A549 (cell line): ENCODE measurements at places on chromosomes 1 and 21.
A peak's percentile ranks its signal among the peaks of the same experiment; 100 is the strongest.

DNA sequence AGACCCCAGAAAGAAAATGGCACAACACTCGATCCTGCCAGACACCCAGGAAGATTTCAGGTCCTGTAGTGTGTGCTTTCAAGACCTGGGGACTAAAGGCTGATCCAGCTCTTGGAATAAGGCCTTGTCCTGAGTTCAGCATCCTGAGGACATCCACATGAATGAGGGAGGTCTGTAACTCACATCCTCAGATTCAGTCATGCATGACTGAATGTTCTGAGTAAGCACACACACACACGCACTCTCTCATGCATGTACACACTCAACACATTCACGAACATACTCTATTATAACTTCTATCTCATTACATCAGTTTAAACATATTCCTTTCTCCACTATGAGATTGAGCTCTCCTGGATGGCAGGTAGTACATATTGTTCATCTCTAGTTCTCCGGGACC is 273.4 kb upstream of the BEND5 start:
- DNase-seq = no peak

- DNase-seq = peak; percentile 26
Observed at GRCh38 chr1:93021539-93022134, 57.4 kb upstream of the MTF2 start.

DNA sequence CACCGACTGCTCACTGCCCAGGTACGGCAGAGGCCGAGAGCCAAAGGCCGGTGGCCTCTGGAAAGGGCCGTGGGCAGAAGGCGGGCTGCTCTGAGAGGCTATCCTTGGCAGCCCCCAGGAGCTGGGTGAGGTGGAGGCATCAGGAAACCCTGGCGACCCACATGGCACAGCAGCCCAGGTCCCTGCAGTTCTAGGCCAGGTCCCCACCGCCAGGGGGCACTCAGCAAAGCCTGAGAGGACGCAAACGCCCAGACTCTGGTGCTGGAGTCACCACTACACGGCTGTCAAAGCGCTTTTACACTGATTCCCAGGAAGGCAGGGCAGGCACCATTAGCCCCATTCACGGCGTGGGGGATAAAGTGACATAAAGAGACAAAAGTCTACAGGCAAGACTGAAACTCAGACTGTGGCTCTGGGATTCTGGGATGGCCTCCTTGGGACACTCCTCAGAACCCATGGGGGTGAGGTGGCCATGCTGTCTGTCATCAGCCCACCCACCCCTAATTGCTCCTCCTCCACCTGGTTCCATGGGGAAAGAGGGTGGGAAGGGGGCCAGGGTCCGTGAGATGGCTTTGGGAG is 4.9 kb downstream of the PLEKHG5 start:
- peak; percentile 78 for DNase-seq

DNA sequence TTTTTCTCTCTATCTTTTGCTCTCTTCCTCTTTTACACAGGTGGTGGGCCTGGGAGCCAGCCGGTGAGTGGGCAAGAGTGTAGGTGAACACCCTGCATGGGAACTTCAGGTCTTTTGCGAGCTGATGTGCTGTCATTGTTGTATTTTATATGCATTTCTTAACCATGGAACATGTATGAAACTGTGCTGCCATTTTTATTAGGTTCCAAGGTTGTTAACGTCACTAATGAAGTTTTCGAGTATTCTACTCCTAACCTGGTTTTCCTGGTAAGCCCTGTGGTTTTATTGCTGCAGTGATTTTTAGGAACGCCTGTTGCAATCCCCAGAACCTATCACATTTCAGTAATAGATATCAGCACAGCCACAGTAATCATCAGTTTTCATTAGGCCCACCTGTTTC is 14.8 kb upstream of the NID1 start:
- no peak for DNase-seq

DNA sequence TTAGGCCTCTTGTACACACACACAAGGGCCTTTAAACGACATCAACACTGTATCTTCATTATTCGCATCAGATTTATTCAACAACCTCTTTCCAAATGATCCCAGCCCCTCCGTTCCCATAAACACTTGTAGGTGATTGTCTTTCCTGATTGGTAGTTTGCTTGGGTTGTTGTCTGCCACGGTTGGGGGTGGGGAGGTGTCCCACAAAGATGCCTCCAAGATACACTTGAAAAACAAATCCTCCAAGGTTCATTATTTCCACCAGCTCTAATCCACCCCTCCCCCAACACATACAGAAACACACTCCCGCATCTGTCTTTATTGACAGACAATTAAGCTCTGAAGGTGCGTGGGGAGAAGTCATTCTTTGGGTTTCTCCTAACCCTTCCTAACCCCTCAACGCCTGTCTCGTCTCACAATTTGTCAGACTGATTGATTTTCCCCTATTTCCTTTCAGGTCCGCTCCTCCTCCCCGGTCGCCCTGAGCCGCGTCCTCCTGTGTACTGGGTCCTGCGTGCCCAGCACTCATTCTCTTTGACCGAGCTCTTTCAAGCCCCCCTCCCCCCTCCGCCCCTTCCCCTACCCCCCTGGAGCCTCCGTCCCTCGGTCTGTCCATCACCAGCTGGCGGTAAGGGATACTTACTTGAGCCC is 1.4 kb downstream of the WDR26 start:
- no peak for DNase-seq

- no peak for DNase-seq
Observed at GRCh38 chr1:216366979-216367378, 56.3 kb downstream of the USH2A start.

DNA sequence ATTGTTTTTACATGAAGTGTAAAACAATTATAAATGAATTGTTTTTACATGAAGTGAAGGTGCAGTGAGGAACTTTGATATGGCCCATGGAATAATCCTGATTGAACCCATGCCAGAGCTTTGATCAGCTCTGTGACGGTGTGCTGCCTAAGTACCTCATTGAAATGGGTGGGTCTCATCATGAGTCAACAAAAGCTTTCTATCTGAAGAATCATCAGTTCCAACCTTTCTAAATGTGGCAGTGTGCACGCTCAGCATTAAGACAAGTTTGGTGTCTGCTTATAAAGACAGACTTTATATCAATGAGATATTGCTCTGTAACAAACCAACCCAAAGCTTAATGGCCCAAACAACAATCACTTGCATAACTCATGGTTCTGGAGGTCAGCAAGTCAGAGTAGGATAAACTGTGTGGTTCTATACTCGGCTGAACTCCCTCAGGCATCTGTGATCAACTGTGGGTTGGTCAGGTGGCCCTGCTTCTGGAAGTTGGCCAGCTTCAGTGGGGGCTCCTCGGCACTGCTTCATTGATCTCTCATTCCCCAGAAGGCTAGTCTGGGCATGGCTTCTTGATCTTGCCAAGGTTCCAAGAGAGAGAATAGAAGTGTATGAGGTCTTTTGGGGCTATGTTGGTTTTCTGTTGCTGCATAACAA is 258.0 kb downstream of the LTN1 start:
- no peak for DNase-seq

GRCh38 chr1:77688939-77689338 is 6.5 kb upstream of the ZZZ3 start:
- DNase-seq = no peak

- no peak for DNase-seq
Observed at GRCh38 chr1:192914092-192914491, 105.3 kb downstream of the RGS2 start.

DNA sequence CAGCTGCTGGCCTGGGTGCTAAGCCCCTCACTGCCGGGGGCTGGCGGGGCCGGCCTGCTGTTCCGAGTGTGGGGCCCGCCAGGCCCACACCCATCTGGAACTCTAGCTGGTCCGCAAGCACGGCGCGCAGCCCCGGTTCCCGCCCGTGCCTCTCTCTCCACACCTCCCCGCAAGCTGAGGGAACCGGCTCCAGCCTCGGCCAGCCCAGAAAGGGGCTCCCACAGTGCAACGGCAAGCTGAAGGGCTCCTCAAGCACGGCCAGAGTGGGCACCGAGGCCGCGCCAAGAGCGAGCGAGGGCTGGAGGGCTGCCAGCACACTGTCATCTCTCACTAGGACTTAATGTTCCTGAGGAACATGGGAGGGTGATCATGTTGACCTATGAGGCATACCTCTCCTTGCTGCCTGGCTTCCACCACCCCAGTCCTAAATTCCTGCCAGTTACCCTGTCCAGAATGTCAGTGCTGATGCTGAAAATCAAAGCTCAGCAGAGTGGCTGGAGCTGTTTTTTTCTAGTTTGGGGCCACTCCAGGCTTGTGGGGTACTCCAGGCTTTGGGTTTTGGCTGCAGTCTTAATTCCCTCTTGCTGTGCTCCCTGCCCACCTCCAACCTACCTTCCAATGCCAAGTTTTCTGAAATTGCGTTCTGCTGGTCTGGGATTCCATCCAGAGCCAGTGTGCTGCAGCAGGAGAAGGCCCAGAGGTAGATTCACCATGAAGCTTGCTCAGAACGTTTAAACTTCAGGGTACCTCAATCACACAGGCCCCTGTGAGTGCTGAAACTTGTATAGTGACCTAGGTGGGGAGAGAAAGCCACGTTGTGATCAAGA is 44.2 kb upstream of the LPGAT1 start:
- no peak for DNase-seq

DNA sequence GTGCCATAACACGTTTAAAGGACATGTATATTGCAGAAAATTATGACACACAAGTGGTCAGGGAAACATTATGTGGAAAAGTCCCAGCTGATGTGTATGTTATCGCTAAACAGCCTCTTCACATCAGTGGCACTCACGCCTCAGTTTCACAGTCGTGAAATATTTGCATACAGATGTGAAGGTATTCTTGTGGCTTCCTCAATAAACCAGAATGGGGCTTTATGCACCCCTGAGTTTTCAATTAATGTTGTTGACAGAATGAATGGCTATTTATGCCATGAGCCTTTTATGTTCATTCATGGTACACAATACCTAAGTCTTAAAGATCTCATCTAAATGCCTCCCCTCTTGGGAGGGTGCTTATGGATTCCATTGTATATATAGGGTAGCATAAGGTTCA is 202.1 kb upstream of the ADGRL2 start:
- DNase-seq = no peak

DNA sequence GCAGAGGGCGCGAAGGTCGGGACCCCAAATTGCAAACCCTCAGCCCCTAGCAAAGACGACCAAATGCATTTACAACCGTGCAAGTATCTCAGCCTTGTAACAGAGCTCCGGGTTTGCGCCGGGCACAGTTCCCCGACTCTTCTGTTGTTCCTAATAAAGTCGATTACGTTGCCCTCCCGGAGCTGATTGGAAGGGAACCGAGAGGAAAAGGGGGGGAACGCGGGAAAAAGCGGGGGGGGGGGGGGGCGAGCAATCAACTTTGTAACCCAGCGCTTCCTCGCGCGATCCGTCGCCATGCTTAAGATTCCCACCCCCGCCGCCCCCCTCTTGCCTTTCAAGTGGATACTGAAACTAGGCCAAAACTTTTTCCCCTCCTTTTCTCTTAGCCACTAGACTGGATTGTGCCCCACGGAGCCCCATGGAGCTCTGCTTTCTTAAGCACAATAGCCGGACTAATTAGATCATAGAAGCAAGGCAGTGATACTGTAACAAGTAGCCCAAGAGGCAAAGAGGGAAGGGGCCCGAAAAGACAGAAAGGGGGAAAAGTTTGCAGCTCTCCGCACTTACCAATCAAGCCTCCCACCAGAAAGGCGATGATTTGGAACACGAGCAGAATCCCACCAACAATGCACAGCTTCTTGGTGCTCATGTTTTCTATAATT is 565 bp downstream of the WLS start:
- peak; percentile 17 for DNase-seq
